Thoracic aorta (tissue), 2 donors: ENCODE measurements at places on chromosomes 3 and 15. TPM values are rescaled to one million over a fixed set of nuclear protein-coding genes. Genes with fewer than 3 reads are reported as not detected.

DNA sequence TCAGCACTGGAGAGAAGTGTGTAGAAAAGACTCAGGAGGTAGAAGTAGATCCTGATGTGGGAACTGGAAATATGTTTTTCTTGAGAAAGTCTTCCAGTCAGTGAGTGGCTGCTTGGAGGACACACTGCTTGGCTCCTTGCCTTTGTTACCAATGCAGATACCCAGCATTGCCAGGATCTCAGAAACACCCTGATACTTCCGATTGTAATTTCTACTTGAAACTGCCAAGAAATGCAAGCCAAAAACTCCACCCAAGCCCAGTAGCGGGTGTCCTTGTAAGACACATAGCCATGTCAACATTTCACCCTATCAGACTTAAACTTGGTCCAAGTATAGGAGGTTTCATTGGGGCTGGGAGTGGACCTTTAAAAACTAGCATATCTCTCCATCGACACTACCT, 141.8 kb downstream of the ALDH1A2 start:
- no peak for DNase-seq

GRCh38 chr3:2765002-2765579, 345.1 kb downstream of the IL5RA start:
- DNase-seq, result no peak

Gene TEX55
- total RNA-seq, result not detected

Gene ISG20
- 32.1 TPM for total RNA-seq

- no peak for DNase-seq
Observed at GRCh38 chr15:55434989-55435825, 26.9 kb downstream of the PIERCE2 start.

GRCh38 chr3:4994144-4994730, 15.0 kb downstream of the BHLHE40 start:
- no peak for DNase-seq

Gene SQOR
- total RNA-seq, result 65.1 TPM

Gene PPM1M
- total RNA-seq, result 41.6 TPM

- DNase-seq, result no peak
Observed at GRCh38 chr3:144433006-144433405, 461.4 kb downstream of the DIPK2A start.

Gene MOBP
- not detected for total RNA-seq
